ENCODE measurements at places on chromosomes 2 and 18.
A peak's percentile ranks its signal among the peaks of the same experiment; 100 is the strongest.

GRCh38 chr2:237227592-237228280, 142.0 kb downstream of the COPS8 start:
- no peak for DNase-seq

- DNase-seq: no peak
These were observed 202.8 kb downstream of the CDCA7 start for GRCh38 chr2:173557497-173557896.

DNA sequence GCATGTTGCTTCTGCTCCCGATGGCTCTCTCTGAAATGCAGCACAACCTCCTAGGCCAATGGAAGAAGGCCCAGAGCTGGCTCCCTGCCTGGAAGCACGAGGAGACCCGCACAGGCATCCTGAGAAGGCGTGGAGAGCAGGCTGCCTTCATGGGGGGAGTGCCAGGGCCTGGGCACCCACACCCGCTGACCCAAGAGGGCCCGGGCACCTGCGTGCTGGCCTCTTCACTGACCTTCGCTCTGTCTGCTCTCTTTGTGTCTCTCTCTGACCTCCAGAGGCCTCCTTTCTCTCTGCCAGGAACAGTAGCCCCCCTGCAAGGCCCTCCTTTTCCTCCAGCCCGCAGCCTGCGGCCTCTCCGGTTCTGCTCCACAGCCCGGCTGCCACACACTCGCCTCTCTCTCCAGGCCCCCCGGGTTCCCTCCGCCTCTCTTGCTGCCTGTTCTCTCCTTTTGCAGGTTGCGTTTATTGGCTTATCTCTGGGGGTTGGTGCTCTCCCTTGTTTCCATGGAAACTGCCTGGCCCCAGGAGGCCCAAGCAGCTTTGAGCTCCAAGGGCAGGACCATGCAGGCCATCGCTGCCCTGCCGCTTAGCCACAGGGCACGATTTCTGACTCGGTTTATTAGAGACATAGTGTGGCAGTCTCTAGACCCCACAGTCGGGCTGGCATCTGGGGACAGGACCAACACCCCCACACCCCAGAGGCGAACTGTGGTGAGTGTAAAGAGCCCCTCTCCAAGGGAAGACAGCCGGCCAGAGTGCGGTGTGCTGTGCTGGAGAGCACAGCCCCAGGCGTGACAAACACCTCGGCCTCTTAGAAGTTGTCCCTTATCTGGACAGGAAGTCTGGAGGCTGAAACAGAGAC, 1.7 kb downstream of the MZT2B start:
- no peak for DNase-seq

DNA sequence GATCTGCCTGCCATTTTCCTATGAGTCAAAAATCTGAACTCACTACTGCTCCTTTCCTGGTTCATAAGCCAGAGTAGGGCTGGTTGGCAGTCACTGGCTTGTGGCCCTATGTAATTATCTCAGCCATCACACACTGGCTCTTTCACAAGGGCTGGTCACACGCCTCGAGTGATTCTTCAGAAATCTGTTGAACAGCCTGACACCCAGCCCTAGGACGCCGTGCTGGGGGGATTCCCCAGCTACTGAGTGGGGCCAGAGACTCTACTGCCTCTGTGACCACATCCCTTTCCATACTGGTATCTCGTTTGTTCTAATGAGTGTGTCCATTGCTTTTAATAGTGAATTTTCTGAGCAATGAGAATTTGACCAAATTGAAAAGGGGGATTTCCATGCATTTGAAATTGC, 45.8 kb upstream of the RBM44 start:
- peak; percentile 41 for DNase-seq

GRCh38 chr2:122148128-122148767, 392.8 kb downstream of the TSN start:
- DNase-seq: no peak

- DNase-seq: no peak
These were observed 429.5 kb upstream of the TNP1 start for GRCh38 chr2:217289177-217289906.

- DNase-seq: no peak
These were observed 123.4 kb upstream of the DSEL start for GRCh38 chr18:67639872-67640271.

DNA sequence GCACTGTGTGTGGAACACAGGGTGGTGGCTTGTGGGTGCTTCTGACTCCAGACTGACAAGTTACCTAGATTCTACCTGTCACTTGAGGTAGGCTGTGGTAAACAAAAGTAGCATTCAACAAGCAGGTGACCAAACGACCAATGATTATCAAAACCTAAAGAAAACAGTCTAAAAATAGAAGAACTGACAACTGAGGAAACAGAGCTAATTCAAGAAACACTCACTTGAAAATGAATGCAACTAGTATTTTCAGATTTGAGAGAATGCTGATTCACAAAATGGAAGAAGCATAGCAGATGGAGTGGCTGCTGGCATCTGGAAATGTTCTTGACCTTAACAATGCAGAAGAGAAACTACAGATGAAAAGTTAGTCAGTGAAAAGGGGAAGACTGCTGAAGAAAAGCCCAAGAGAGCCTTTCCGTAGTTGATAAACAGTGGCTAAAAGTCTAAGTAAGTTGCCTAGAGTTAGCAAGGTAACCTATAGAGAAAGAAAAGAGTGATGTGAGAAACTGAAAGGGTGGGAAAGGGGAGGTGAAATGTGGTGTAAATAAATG, 170.4 kb downstream of the NCK2 start:
- DNase-seq: no peak

DNA sequence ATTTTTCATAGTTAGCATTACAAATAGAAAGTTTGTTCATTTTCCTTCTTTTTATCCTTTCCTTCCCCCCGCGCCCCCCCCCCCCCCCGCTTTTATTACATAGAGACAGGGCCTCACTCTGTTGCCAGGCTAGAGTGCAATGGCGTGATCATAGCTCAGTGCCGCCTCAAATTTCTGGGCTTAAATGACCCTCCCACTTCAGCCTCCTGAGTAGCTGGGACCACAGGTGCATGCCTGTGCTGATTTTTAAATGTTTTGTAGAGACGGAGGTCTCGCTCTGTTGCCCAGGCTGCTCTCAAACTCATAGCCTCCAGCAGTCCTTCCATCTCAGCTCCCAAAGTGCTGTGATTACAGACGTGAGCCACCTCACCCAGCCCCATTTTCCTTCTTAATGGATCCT, 91.2 kb upstream of the ALPP start:
- DNase-seq: no peak

- no peak for DNase-seq
These were observed 116.2 kb upstream of the ST6GAL2 start for GRCh38 chr2:107001964-107002696.

- no peak for DNase-seq
These were observed 36.0 kb downstream of the GULP1 start for GRCh38 chr2:188327518-188328213.

- DNase-seq: no peak
These were observed 35.9 kb downstream of the CAMKMT start for GRCh38 chr2:44397447-44398175.

DNA sequence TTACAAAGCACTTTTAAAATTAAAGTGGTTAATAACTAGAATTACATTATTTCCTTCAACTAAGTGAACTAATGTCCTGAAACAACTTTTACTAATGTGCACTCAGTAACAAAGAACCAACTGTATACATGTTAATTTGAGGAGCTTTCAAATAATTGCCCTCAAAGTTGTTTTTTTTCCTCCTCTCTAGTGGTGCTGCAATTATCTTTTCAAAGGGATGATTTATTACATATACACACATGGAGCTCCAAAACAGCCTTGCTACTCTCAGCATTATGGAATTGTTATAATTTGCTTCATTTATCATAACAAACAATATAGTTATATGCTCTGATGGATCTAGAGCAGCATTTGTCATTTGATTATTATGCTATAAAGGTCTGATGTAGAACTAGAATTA, 246.3 kb upstream of the RASGRP3 start:
- no peak for DNase-seq

- no peak for DNase-seq
These were observed 83.9 kb downstream of the RPRM start for GRCh38 chr2:153394686-153395085.

DNA sequence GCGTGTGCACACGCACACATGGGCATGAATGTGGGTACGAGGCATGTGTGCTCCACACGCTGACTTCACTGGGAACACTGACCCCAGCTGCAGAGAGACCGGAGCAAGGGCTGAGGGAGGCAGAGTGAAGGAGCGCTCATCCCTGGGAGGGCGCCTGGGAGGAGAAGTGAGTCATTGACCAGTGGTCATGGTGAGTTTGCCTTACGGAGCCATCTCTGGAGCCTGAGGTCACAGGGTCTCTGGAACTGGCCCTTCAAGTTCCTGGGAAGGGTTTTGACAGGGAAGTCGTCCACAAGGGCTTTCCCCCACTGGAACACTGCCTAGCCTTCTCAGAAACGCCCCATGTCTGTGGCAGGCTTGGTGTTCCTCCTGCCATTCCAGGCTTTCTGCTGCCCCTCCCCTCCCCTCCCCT, 14.3 kb upstream of the TMEM185B start:
- no peak for DNase-seq

DNA sequence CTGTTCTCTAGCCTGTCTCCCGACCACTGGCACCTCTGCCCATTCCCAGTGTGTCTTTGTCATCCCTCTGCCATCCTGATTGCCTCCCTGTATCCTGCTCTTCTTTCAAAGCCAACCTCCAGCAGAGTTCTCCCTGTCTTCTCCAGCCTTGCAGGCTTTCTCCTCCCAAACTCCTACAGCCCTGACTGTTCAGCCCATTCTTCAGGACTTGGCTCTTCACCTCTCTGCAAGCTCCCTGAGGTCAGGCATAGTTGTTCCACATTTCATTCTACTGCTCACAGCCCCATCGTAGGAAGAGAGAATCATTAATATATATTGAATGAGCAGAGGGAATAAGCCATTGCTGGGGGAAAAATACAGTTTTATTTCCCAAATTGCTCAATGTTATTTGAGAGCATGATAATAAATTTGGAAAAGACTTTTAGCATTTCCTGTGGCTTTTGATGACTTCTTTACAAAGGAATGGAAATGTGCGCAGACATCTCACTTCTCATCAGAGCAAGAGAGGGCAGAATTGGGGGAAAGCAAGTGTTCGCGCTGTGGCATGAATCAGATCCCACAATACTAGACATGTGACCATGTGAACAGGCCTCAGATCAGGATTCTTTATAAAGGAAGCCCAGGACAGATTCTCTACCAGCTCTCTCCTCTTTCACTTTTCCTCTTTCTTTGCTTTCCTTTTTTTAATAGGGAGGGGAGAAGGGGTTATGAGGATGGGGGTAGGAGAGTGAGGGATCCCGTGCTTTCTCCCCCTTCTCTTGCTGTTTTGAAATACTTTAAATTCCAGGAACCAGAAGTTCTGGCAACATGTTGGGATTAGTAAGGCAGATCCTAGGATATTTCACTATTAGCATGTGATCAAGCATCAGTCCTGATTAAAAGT, 37.4 kb downstream of the EPAS1 start:
- no peak for DNase-seq

DNA sequence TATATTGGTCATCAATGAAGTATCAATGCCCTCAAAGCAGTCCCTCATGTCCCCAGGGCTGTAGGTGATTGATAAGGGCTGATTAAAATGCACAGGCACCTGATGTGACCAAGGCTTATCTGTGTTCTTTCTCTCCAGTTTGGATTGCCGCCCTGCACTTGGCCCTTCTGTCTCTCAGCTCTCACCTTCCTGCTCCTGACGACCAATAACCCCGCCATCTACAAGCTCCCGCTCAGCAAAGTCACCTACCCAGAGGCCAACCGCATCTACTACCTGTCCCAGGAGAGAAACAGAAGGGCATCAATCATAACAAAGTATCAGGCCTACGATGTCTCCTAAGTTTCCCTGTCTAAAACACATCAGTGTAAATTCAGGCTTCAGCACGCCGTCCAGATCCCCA, 41.8 kb upstream of the SLC14A1 start:
- no peak for DNase-seq

DNA sequence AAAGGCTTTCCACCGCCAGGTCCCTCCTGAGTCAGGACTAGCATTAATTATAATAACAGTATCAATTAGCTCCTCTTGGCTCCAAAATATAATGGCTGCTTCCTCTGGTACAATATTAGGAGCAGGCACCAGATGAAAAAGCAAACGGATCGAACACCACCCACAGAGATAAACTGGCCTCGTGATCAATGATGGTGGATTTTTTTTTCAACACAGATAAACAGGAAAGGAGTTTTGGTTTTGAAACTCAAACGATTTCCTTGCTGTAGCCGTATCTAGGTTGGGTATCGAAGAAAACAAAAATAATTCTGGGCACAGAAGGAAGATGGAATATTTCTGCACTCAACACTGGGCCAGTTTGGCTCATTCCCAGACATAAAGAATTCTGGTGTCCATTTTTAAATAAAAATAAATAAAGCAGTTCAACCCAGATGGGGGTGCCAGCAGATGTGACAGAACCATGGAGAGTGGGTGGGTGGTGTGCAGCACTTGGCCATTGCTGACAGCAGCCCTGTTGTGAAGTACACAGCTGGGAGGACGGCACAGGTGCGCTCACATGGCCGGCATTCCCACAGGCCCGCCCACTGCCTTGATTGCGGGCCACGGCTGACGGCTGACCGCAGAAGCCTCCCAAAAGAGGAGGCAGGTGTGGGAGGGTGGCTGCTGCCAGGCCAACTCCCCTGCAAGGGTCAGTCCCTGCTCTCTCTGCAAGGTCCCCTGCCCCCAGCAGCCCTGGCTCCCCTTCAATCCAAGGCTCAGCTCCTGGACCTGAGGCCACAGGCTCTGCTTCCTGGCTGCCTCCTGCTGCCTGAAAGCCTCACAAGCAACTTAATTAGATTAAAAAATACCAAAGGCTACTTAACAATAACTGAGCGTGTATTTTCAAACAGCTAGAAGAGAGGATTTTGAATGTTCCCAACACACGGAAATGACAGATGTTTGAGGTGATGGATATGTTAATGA, 351.9 kb upstream of the ID2 start:
- no peak for DNase-seq

GRCh38 chr2:98455494-98455976, 10.9 kb downstream of the INPP4A start:
- peak; percentile 64 for DNase-seq

- DNase-seq: peak; percentile 7
These were observed 3.1 kb downstream of the DLX1 start for GRCh38 chr2:172088245-172089004.

- DNase-seq: no peak
These were observed 280.0 kb downstream of the FIGN start for GRCh38 chr2:163455815-163456214.

DNA sequence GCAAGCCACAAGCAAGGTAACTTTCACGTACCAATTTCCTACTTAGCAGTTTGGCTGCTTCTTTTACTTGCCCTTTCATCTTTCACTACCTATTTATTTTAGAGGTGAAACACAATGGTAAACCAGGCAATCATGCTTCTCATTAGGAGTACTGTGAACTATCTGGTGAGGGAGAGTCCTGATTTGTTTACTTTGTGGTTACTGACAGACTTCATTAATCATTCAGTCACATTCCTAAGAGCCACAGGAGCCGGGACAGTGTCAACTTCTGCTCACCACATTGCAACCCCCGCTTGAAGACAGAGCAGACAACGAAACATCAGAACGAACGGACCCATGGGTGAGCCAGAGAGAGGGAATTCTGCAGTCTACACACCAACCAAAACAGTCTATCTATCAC, 28.8 kb downstream of the TUBB6 start:
- no peak for DNase-seq

- no peak for DNase-seq
These were observed 1.2 kb upstream of the TANC1 start for GRCh38 chr2:158967114-158967730.

- no peak for DNase-seq
These were observed 45.3 kb upstream of the HS6ST1 start for GRCh38 chr2:128363934-128364361.

- no peak for DNase-seq
These were observed 8.5 kb downstream of the RAX start for GRCh38 chr18:59264651-59265245.

GRCh38 chr2:65767946-65768345, 335.5 kb upstream of the SPRED2 start:
- no peak for DNase-seq

GRCh38 chr2:121567452-121567851, 36.8 kb downstream of the RNU4ATAC start:
- DNase-seq: no peak
